WTC11 (cell line): ENCODE measurements at places on chromosomes 6 and 20.

GRCh38 chr6:158152659-158153058 is 15.4 kb downstream of the SERAC1 start:
- DNase-seq: no peak

- no peak for DNase-seq
Measured at GRCh38 chr6:33862536-33862935, 58.7 kb upstream of the MLN start.

- no peak for DNase-seq
Measured at GRCh38 chr6:141658696-141659095, 474.0 kb upstream of the GJE1 start.

DNA sequence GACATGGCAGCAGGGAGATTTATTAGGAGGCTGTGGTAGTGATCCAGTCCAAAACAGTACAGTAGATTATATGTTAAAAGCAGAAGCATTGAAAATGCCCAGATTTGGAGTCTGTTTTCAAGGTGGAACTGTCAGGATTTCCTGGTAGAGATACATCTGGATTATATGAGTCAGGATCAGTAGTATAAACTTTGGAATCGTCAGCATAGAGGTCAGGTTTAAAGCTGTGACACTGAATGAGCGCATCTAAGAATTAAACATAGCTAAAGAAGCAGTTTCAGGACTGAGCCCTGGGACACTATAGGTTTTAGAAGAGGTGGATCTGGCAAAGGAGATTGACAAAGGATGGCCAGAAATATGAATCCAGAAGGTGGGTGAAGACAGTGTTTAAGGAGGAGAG is 60.4 kb downstream of the RNF144B start:
- DNase-seq: no peak

DNA sequence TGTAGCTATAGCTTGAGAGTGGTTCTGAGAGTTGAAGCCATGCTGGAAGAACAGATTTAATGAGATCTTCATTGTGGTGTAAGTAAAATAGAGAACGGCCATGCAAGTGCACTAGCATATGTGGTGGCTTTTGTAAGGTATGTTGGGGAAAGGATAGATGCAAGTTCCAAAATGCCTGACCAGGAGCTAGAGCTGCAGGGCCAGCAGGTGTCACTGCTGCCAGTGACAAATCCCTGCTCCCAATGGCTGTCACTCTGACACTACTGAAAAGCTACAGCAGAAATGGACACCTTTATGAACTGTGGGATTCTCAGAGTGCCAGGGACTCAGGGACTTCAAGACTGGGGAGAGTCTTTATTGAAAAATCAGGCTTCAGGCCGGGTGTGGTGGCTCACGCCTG is 23.1 kb upstream of the VIP start:
- no peak for DNase-seq

- DNase-seq: no peak
Measured at GRCh38 chr6:48568856-48569255, 457.9 kb upstream of the PTCHD4 start.

DNA sequence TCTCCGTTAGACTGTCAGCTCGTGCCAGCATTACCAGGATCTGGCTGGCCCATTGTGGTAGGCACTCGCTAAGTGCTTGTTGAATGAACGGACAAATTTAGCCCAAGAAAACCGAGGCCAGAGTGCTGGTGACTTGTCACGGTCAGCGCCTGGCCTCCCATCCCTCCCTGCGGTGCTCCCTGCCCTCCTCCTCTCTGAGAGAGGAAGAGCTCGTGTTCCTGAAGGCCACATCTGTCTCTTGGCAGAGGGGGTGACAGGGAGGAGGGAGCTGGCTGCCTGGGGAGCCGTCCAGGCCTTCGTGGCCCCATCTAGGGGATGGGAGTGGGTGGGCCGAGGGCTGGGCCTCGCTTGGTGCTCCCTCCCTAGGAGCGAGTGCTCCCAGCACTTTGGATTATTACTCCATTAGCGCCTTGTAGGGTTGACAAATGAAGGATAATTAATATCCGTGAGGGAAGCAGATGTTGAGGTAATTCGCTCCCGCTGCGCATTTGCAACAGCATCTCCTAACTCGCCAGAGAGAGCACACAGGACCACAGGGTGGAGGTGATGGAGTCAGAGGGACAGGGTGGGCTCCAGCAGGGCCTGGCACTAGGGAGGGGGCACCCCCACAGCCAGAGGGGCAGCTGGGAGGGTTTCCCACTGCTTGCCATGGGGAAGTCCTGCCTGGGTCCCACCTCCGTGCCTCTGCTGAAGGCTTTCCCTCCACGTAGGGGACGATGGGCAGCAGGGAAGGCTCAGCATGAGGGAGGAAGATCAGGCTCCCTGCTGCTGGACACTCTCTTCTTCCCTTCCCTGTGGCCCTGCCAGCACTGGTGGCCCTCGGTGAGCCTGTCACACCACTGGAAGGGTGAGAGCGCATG is 37.0 kb downstream of the VSTM2L start:
- DNase-seq: no peak
